ENCODE measurements at places on chromosomes 4 and X. TPM values are rescaled to one million over a fixed set of nuclear protein-coding genes. Genes with fewer than 3 reads are reported as not detected.

- DNase-seq: no peak
These were observed 21.7 kb downstream of the PPP2R2C start for GRCh38 chr4:6450709-6451108.

UFSP2 gene
- 44.1 TPM for total RNA-seq

GRCh38 chr4:152374606-152375285 lies 161.1 kb downstream of the FBXW7 start:
- DNase-seq: no peak

DNA sequence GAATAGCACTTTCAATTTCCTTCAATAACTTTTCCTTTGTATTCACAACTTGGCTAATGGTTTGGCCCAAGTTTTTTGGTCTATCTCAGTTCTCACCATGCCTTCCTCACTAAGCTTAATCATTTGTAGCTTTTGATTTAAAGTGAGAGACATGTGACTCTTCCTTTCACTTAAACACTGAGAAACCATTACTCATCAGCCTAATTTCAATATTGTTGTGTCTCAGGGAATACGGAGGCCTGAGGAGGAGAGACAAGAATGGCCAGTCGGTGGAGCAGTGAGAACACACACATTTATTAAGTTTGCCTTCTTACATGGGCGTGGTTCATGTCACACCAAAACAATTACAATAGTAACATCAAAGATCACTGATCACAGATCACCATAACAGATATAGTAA lies 56.7 kb downstream of the TSPAN5 start:
- DNase-seq: no peak

- no peak for DNase-seq
These were observed 156.3 kb upstream of the RAI2 start for GRCh38 chrX:18017411-18017810.

SLIT2 gene
- total RNA-seq: 16.3 TPM

DNA sequence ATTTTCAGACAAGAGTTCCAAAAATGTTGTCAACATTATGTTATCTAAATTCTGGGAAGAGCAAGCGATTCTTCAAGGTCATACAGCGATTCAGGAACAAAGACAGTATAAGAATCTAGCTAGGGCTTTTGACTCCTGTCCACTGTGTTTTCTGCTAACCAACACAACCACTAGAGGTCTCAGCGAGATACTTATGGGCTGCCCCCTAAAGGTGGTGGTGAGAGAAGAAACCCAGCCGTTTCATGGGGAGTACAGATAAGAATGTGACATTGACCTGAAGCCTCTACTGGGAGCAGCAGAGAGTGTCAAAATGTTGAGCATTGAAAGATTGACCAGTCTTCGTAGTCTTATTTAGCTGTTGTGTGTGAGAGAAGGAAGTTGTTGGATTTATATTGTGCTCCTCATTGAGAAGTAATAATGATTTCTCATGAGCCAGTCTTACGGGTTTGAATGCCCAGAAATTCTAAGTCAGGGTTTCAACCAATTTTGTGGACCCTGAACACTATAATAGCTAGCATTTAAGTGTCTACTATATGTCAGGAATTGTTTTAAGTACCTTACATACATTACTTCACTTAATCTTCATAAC lies 168.3 kb downstream of the SPRY1 start:
- peak; percentile 41 for DNase-seq
